AG04450 (cell line): ENCODE measurements at places on chromosomes 16 and 17. TPM values are rescaled to one million over a fixed set of nuclear protein-coding genes. Genes with fewer than 3 reads are reported as not detected.

SLC5A11 gene
- not detected in 2 replicates for polyA plus RNA-seq

DNA sequence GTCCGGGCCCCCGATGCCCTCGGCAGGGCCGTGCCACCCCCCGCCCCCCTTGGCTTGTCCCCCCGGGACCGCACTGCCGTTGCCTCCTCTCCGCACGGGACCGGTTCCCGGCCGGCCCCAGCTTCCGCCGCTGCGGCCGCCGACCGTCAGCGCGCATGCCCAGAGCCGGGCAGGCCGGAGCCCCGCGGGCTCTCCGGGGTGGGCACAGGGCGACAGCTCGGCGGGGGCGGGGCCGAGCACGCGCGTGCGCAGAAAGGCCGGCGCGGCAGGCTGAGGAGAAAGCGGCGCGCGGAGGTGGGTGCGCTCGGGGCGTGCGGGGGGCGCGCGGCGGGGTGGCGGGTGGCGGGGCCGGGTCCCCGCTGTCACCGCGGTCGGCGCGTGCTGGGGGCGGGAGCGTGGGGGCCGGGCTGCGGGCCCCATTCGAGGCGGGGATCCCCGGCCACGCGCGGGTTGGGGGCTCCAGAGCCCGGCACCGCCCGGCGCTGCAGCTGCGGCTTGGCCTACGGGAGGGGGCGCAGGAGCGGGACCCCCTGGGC lies at the start of gene TBC1D24:
Gene TBC1D24, plus strand, starts transcription at position 251 of the 536 bp plus-strand sequence. CDS start 21,022 bp downstream, outside the sequence.
- DNase-seq: no peak

DNA sequence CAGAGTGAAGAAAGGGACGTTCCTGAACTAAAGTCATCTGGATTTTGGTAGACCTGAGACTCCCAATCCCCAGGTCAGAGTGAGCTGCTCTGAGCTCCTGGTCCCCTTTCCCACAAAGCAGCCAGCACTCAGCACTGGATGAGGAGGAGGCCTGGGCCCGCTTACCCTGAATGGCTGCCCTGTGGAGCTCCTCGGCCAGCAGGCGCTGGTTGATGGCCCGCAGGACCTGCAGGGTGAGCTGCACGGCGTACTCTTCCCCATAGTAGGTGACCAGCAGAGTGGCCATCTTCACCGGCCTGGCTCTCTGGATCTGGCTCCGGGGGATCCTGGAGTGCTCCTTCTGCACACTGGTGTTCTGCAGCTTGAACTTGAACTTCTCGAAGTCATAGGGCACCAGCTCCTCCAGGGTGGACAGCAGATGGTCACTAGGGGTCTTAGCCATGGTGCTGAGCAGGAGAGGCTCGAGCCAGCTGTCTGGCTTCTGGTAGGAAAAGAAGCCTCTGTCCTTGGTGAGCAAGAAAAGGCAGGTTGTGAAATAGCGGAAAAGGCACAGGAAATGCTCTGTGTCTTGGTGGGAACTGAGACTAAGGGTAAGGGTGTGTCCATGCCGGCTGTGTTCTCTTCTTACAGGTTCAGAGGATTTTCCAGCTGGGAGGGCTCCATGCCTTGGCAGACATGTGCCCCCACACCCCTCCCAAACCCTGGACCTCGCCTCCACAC lies at the start of gene MEFV:
Gene MEFV, minus strand, starts transcription at position 488 of the 720 bp plus-strand sequence. Its CDS starts 46 bp downstream, at position 442.
- DNase-seq: no peak

GRCh38 chr16:52852978-52853377 lies 199.7 kb downstream of the CHD9NB start:
- DNase-seq: no peak

MTSS2 gene
- polyA plus RNA-seq: 57.9 and 80.1 TPM in 2 replicates

- DNase-seq: no peak
Measured at GRCh38 chr16:3173892-3174617, 13.9 kb upstream of the OR1F1 start.

DNA sequence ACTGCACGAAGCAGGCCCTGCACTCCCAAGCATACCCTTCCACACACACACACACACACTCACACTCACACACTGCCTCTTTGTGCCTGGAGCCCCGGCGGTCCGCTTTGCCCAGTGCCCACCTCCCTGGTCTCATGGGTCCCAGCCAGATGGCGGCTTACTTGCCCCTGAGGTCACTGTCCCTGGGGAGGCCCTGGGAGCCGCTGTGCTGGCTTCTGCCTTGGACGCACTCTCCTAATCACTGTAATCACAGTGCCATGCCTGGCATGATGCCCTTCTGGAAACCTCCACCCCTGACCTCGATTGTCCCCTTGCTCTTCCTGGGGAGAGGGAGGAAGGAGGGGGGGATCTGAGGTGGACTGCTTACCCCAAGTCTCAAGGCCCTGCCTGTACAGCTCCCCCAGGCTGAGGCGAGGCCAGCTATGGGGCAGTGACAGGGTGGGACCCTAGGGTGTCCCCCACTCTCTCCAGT lies 36.0 kb downstream of the ARHGAP23 start:
- no peak for DNase-seq

DNA sequence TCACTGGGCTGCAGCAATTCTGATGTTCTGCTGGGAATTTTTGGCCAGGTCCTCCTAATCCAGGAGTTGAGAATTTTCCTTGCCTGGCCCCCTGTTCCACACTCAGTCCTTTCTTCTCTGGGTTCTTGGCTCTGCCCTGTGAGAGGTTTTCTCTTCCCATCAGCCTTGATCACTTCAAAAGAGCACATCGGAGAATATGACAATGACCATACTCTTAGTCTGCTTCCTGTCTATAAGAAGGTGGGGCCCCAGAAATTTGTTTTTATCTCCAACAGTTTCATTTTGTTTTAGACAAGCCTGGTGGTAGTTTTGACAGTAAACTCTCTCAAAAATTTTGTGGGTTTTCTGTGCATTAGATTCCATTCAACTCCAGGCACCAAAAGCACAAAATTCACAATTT lies 70.7 kb downstream of the C17orf67 start:
- no peak for DNase-seq

IL17C gene
- polyA plus RNA-seq: not detected in 2 replicates

DNA sequence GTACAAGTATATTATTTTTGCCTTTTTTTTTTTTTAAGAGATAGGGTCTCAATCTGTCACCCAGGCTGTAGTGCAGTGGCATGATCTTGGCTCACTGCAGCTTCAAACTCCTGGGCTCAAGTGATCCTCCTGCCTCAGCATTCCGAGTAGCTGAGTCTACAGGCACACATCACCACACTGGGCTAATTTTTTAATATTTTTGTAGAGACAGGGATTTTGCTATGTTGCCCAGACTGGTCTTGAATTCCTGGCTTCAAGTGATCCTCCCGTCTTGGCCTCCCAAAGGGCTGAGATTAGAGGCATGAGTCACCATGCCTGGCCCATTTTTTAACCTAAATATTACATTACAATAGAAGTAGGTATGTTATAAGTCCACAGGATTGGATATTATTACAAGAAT lies 3.2 kb downstream of the TERB1 start:
- no peak for DNase-seq

DNA sequence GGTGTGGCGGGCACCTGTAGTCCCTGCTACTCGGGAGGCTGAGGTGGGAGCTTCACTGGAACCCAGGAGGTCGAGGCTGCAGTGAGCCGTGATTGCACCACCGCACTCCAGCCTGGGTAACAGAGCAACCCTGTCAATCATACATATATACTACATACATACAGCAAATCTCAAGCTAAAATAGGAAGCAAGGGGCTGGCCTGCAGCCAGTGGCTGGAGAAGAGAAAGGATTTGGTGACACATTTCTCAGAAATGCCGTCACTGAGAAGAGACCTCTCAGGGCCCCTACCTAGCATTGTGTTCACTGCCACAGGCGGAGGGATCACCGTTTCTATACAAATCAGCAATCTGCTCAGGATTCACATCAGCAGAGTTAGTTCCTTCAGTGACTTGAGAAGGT lies 16.9 kb downstream of the NARF start:
- no peak for DNase-seq

PLEKHH3 gene
- polyA plus RNA-seq: 3.6 and 4.3 TPM in 2 replicates

LRRC75A gene
- polyA plus RNA-seq: 1.2 TPM in 2 replicates

MMP28 gene
- polyA plus RNA-seq: 0.15 and 0.17 TPM in 2 replicates

DNA sequence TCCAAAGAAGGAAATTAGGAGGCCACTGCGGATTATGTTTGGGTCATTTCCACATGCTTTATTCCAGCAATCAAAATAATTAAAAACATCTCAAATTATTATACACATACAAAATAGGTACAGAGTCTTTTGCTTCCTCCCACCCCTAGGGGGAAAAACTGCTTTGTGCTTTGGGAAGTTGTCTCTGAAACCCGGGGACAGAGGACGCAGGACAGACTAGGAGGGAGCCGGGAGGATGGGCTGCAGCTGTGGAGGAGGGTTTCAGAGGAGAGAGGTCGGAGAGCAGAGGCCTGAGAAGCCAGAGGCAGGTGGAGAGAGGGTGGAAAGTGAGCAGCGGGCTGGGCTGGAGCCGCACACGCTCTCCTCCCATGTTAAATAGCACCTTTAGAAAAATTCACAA lies 17.4 kb downstream of the COL1A1 start:
- no peak for DNase-seq

SPEM2 gene
- not detected in 2 replicates for polyA plus RNA-seq

- no peak for DNase-seq
Measured at GRCh38 chr16:58732545-58733247, 1.4 kb downstream of the GOT2 start.

ORC6 gene
- polyA plus RNA-seq: 4.2 and 6.6 TPM in 2 replicates

KIF19 gene
- polyA plus RNA-seq: not detected in 2 replicates

DNA sequence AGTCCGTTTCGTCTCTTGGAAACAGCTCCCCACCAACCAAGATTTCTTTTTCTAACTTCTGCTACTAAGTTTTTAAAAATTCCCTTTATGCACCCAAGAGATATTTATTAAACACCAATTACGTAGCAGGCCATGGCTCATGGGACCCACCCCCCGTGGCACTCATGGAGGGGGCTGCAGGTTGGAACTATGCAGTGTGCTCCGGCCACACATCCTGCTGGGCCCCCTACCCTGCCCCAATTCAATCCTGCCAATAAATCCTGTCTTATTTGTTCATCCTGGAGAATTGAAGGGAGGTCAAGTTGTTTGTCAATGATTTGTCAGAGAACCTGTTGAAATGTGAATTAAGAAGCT lies 48.2 kb downstream of the IL21R start:
- no peak for DNase-seq

FGF11 gene
- polyA plus RNA-seq: 0.58 and 0.63 TPM in 2 replicates

DHRS7C gene
- not detected in 2 replicates for polyA plus RNA-seq

DNA sequence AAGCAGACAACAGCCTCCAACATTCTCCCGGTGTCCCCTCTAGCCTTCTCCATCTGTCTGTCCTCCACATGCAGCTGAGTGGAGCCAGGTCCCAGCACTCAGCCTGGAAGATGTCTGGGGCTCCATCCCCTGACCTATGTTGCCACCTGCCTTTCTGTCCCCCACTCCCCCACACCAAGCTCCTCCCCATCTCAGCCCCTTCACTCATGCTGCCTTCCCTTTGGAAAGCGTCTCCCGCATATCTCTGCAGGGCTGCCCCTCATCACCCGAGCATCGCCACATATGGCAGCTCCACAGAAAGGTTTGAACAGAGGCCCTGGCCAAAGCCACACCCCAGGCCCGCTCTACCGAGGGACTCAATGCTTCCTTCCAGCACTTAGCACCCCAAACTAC lies 24.2 kb downstream of the NSMCE1 start:
- DNase-seq: no peak

DNA sequence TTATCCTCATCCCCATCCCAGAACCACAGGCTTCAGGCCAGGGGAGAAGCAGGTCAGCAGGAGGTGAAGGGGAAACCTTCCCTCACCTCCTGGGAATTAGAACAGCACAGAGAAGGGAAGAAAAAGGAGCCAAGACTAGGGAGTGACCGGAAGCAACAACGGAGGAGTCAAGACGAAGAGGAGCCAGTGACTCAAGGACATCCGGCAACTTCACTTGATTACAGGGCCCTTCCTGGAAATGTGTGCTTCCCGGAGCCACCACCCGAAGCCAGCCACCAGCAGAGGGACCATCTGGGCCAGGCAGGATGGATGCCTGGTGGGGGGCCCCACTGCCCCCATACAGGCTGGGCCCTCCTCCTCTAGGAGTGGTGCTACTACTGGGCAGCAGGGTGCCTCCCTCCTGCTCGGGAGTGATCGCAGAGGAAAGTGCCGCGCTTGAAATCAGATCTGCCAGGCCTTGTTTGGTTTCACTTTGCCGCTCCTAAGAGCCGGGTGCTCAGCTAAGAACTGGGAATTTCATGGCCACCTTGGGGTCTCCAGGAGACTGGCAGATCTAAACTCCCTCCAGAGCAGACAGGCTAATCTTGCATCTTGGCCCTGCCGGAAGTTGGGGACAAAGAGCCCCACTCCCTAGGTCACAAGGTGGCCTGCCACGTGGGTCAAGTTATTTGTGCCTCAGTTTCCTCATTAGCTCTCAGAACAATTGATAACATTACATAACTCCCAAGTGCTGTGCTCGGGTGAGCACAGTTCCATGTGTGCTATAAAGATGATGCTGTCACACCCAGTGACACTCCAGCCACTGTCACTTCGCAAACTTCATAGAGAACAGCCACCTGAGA lies 6.6 kb downstream of the CDC42EP4 start:
- no peak for DNase-seq

DNA sequence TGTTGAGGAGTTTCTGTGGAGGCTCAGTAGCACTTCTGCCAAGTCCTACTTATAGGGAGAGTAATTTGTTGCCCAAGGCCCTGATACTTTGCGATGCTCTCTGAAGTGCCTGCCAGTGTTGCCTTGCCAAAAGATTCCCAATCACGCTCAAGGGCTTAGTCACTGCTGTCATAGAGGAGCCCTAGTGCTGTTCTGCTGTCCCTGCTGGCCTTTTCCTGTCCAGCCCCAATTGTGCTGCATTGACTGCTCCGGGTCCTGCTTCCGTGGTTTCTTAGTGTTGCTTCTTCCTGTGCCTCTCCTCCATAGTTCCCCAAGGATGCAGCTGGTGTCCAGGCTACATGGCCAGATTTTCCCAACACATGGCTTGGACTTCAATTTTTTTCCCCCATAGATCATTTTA lies 13.9 kb downstream of the NUP93 start:
- DNase-seq: no peak

SP6 gene
- 0.04 and 0.05 TPM in 2 replicates for polyA plus RNA-seq

DNA sequence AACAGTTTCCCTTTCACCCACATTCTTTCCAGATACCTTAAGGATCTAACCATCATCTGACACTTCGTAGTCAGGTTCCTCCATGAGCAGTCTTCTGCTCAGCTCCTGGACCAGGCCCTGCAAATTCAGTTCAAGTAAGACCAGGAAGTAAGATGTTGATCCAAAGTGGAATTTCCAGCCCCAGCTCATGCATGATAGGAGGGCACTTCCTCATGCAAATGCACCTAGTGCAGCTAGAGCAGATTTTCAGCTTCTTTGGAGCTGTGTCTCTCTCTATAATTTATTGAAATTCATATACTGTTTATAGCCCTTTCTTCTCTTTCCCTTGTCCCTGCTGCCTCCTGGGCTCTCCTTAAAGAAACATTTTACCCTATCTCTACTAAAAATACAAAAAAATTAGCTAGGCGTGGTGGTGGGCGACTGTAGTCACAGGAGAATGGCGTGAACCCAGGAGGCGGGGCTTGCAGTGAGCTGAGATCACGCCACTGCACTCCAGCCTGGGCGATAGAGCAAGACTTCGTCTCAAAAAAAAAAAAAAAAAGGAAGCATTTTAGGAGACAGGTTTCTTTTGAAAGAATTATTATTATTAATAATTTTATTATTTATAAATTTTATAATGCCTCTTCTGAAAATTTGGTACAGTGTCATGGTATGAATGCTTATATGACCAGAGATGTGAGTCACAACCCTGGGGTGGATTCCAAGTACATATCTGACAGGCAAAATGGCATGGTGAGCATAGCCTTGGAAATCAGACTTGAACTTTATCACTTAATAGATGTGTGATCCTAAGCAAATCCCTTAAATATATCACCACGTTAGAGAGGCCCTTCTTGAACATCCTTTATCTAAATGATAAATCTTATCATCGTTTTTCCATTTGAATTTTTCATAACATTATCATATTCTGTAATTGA lies 94.3 kb downstream of the SSH2 start:
- no peak for DNase-seq
